CD8-positive, alpha-beta memory T cell (primary cell): ENCODE measurements at places on chromosomes 12 and 14.

DNA sequence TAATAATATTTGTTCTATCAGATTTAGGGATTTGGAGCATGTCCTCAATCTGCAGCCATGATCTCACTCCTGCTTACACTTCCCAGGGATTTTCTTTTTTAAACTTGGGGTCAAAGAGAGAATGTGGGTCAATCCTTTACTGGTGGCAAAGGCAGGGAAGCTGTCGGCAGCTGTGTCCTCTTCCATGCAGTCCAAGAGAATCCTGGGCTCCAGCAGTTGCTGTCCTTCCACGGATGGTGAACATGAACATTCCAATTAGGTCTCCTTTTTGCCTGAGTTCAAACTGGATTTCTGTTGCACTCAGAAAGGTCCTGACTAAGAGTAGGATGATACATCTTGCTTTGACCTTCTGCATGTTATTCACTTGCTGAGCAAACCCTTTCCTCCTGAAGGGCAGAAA, 73.9 kb downstream of the ARL6IP4 start:
- no peaks in the 10 kb centered on the region for H3K27me3 ChIP-seq
- no peak overlapping the region for H3K4me3 ChIP-seq
- no peaks in the 10 kb centered on the region for H3K36me3 ChIP-seq
- no peak for DNase-seq
- H3K4me1 ChIP-seq, result no peaks in the 10 kb centered on the region

DNA sequence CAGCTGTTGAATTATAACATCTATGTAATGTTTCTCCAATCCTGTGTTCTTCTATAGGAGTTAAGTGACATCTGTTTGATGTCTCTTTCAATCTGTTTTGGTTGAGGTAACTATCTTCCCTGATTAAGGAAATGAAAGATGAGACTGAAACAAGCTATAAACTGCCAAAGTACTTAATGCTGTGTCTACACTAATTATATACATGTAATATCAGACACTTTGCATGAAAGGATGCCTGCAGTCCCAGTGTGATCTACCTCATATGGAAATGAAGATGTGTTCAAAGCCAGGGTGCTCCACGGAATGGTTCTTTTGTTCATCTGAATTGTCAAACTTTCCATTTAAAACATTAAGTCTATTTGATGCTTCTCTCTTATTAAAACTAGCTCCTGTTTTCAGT, 958.3 kb downstream of the GALC start:
- no peaks in the 10 kb centered on the region for H3K36me3 ChIP-seq
- no peak overlapping the region for H3K27ac ChIP-seq
- no peaks in the 10 kb centered on the region for H3K4me1 ChIP-seq
- no peak overlapping the region for H3K4me3 ChIP-seq
- DNase-seq, result no peak
- no peaks in the 10 kb centered on the region for H3K27me3 ChIP-seq

DNA sequence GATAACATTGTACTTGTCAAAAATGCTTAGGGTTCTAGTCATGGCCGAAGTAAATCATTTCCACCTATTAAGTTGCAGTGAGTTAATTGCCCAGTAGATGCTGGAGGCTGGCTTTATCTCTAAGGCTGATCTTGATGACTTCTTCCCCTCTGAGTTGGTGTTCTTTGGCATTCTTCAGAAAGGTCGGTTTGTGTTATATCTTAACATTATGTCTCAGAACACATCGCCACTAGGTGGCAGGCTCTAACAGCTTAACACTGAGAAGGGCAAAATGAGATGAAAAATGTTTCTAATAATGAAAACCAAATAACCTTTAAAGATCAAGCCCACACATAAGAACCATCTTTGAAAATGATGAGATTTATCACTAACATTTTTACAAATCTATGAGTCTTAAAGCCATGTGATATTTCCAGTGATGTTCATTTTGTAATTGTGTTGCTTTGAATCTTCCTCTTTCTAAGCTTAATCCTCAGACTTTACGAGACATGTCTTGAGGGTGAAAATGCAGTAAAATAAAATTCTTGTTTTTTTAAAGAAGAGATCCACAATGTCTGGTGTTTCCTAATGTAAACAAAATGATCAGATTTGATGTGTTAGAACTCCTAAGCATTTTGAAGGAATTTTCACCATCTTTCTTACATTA, 28.6 kb downstream of the SUDS3 start:
- H3K27ac ChIP-seq, result no peak overlapping the region
- no peaks in the 10 kb centered on the region for H3K27me3 ChIP-seq
- H3K36me3 ChIP-seq, result peaks cover 29% of the 10 kb centered on the region
- no peak overlapping the region for H3K4me3 ChIP-seq
- H3K4me1 ChIP-seq, result no peaks in the 10 kb centered on the region
- DNase-seq, result peak; percentile 26

DNA sequence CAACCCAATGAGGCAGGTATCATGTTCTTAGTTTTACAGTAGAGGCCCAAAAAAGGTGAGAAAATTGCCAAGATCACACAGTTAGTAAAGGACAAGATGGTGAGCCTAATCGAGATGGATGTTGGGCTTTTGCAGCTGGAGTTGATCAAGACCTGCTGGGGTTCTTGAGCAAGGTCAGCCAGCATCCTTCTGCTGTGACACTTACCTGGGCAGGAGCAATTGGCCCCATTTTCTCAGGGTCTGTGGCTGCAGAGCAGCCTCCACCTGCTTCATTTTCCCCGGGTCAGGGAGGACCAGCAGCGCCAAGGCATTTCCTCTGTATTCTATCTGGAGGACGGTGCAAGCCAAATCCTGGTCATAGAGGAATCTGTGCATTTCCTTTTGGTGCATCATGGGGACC, 6.5 kb downstream of the SERPINA11 start:
- H3K4me1 ChIP-seq, result no peaks in the 10 kb centered on the region
- H3K36me3 ChIP-seq, result no peaks in the 10 kb centered on the region
- H3K27ac ChIP-seq, result no peak overlapping the region
- no peak overlapping the region for H3K4me3 ChIP-seq
- no peaks in the 10 kb centered on the region for H3K27me3 ChIP-seq
- no peak for DNase-seq

GRCh38 chr14:74425525-74426201, 347 bp downstream of the SYNDIG1L start:
- H3K27ac ChIP-seq, result no peak overlapping the region
- H3K4me3 ChIP-seq, result no peak overlapping the region
- DNase-seq, result peak; percentile 48
- peaks cover 18% of the 10 kb centered on the region for H3K27me3 ChIP-seq

- peaks cover 17% of the 10 kb centered on the region for H3K4me1 ChIP-seq
- H3K4me3 ChIP-seq, result peak overlapping the region; percentile 67
- H3K27ac ChIP-seq, result peak overlapping the region; percentile 56
Measured at GRCh38 chr12:122836027-122836921, 1.0 kb downstream of the HIP1R start.

GRCh38 chr14:90850487-90850886, 34.3 kb upstream of the TTC7B start:
- H3K4me1 ChIP-seq, result no peaks in the 10 kb centered on the region
- H3K27ac ChIP-seq, result no peak overlapping the region
- H3K4me3 ChIP-seq, result no peak overlapping the region
- H3K27me3 ChIP-seq, result no peaks in the 10 kb centered on the region
- H3K36me3 ChIP-seq, result no peaks in the 10 kb centered on the region

DNA sequence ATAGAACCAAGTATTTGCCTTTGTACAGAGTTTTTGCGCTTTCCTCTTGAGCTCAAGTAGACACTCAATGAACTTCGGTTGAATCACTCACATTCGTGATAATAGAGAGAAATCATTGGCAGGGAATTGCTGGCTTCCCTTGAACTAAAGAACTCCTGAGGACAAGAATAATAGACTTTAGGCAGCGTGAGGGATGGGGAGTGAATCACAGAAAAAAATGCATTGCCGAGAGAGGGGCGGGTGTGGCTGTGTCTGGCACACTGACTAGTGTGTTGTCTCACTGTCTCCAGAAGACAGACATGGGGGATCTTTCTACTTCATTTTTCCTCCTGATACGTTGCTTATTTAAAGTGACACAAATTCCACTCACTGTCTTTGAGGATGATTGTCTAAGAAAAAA, 805.2 kb downstream of the BCL11B start:
- no peak overlapping the region for H3K27ac ChIP-seq
- H3K36me3 ChIP-seq, result no peaks in the 10 kb centered on the region
- no peak for DNase-seq
- H3K4me3 ChIP-seq, result no peak overlapping the region
- H3K4me1 ChIP-seq, result no peaks in the 10 kb centered on the region

DNA sequence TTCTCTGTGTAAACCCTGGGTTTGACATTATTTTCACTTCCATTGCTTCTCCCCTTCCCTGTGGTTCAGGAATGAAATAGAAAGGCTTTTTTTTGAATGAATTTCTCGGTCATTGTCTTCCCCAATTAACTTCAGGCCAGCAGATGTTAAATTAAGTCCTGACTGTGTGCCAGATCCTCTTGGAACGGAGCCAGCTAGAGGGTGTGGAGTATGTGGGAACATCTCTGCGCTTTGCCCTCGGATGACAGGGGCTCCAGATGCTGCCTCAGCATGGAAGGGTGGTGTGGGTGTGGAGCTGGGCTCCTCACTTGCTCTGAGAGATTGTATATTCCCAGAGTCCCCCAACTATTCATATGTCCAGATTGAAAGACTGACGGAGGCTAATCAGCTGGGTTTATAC, 13.1 kb downstream of the KRT85 start:
- no peaks in the 10 kb centered on the region for H3K27me3 ChIP-seq
- DNase-seq, result no peak
- peaks cover 35% of the 10 kb centered on the region for H3K4me1 ChIP-seq
- H3K36me3 ChIP-seq, result no peaks in the 10 kb centered on the region
- H3K27ac ChIP-seq, result no peak overlapping the region

DNA sequence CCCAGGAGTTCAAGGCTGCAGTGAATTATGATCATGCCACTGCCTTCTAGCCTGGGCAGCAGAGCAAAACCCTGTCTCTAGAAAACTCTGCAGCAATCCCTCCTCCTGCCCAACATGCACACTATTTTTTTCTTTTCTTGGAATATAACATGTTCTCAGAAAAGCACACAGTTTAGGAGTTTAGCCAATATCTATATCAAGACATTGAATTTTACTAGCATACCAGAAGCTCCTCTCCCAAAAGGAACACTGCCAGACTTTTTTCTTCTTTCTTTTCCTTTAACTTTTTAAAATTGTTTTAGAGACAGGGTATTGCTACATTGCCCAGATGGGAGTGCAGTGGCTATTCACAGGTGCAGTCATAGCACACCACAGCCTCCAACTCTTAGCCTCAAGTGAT, 107.1 kb upstream of the AEBP2 start:
- no peak for DNase-seq
- H3K36me3 ChIP-seq, result no peaks in the 10 kb centered on the region
- no peak overlapping the region for H3K27ac ChIP-seq
- no peaks in the 10 kb centered on the region for H3K4me1 ChIP-seq

GRCh38 chr12:94254270-94254669, 105.9 kb downstream of the PLXNC1 start:
- no peak for DNase-seq
- H3K36me3 ChIP-seq, result peaks cover 6% of the 10 kb centered on the region
- no peak overlapping the region for H3K4me3 ChIP-seq

GRCh38 chr12:96774496-96775256, 132.4 kb upstream of the NEDD1 start:
- no peaks in the 10 kb centered on the region for H3K4me1 ChIP-seq
- H3K4me3 ChIP-seq, result no peak overlapping the region
- no peak for DNase-seq
- no peaks in the 10 kb centered on the region for H3K27me3 ChIP-seq
- H3K27ac ChIP-seq, result no peak overlapping the region

DNA sequence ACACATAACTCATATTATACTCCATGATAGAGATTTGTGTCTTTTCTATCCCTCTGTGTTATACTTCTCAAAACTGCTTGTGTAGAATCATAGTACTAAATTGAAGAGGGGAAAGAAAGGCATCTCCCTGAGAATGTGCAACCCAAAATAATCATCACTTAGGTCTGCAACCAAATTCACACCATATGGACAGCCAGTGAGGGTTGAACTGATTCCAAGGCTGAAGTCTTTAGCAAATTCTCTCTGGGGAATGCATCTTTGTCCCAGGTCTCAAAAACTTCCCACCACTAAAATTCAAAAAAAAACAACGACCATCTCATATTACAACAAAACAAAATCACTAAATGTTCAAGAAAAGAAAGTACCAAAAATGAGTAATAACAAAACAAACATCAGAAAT, 11.0 kb downstream of the ZFC3H1 start:
- no peak overlapping the region for H3K4me3 ChIP-seq
- no peak for DNase-seq
- no peak overlapping the region for H3K27ac ChIP-seq
- H3K4me1 ChIP-seq, result peaks cover 41% of the 10 kb centered on the region
- H3K27me3 ChIP-seq, result no peaks in the 10 kb centered on the region
- peaks cover 17% of the 10 kb centered on the region for H3K36me3 ChIP-seq

GRCh38 chr12:75684678-75685616, 173.5 kb upstream of the KRR1 start:
- no peaks in the 10 kb centered on the region for H3K4me1 ChIP-seq
- no peaks in the 10 kb centered on the region for H3K36me3 ChIP-seq
- H3K27me3 ChIP-seq, result no peaks in the 10 kb centered on the region
- DNase-seq, result no peak
- no peak overlapping the region for H3K4me3 ChIP-seq

DNA sequence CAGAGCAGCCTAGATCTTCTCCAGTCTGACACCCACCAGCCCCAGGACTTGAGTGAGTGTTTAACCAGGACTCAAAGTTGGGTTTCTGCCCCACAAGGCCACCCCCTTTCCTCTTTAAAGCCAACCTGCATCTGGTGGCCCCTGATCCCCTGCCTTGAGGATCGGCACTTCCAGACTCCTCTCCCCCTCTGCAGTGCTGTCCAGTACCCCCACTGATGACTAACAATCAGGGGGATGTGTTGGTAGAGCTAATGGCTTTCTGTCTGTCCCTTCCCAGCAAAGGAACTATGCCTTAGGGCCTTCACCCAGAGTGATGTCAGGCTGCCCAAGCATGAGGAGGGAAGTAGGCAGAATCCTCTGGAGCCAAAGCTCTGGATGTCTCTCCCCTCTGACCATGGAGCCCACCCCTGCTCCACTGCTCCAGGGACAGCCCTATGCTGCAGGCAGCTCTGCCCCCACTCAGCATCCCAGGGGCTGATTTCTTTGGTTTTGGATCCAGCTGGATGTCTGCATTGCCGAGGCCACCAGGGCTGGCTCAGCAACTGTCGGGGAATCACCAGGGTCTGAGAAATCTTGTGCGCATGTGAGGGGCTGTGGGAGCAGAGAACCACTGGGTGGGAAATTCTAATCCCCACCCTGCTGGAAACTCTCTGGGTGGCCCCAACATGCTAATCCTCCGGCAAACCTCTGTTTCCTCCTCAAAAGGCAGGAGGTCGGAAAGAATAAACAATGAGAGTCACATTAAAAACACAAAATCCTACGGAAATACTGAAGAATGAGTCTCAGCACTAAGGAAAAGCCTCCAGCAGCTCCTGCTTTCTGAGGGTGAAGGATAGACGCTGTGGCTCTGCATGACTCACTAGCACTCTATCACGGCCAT, 42.9 kb downstream of the DAD1 start:
- peaks cover 98% of the 10 kb centered on the region for H3K4me1 ChIP-seq
- peak overlapping the region; percentile 49 for H3K4me3 ChIP-seq
- DNase-seq, result no peak
- H3K27me3 ChIP-seq, result no peaks in the 10 kb centered on the region

- H3K4me3 ChIP-seq, result no peak overlapping the region
- no peaks in the 10 kb centered on the region for H3K36me3 ChIP-seq
- H3K27ac ChIP-seq, result no peak overlapping the region
- H3K4me1 ChIP-seq, result no peaks in the 10 kb centered on the region
- DNase-seq, result no peak
Measured at GRCh38 chr12:46958599-46959290, 120.7 kb upstream of the PCED1B start.

GRCh38 chr14:77037938-77038568, 9.5 kb upstream of the IRF2BPL start:
- no peaks in the 10 kb centered on the region for H3K27me3 ChIP-seq
- DNase-seq, result peak; percentile 66
- H3K4me1 ChIP-seq, result peaks cover 73% of the 10 kb centered on the region
- no peaks in the 10 kb centered on the region for H3K36me3 ChIP-seq
- H3K4me3 ChIP-seq, result peak overlapping the region; percentile 19
- peak overlapping the region; percentile 89 for H3K27ac ChIP-seq
